Suppressor macrophage treated with lipopolysaccharide for 4 hours (primary cell): ENCODE measurements at places on chromosomes 2 and 18.

- no peak for DNase-seq
These were observed 281.4 kb upstream of the KCNH7 start for GRCh38 chr2:163119966-163120365.

DNA sequence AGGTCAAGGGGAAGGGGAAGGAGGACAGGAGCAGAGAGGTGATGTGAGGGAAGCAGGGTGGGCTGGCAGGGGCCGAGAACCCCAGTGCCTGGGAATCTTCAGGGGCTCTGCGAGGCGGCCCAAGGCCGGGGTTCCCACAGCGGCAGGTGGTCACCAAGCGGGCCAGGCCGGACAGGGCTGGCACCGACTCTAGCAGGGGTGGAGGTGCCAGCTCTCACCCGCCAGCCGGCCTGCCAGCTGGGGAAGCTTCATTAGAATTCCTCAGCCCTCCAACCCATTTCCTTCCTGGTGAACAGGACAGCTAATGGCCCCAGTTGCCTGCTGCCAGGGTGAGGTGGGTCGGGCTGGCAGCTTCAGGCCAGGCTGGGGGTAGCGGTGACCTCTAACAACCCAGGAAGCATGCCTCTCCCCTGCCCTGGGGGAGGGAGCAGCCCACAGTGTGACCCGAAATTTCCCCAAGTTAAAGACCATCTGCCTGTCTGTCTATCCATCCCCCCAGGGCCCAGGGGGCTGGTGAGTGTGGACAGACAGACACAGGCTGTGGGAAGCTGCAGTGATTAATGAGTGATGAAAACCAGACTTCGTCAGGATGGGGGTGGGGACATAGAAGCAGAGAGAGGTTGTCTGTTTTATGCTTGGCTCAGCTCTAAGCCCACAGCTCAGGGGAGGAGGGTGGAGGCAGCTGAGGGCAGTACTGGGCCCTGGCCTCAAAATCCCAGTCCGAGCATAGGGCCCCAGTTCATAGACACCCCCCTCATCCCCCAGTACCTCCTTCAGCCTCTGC lies 144.1 kb downstream of the ZFP36L2 start:
- peak; percentile 57 for DNase-seq

DNA sequence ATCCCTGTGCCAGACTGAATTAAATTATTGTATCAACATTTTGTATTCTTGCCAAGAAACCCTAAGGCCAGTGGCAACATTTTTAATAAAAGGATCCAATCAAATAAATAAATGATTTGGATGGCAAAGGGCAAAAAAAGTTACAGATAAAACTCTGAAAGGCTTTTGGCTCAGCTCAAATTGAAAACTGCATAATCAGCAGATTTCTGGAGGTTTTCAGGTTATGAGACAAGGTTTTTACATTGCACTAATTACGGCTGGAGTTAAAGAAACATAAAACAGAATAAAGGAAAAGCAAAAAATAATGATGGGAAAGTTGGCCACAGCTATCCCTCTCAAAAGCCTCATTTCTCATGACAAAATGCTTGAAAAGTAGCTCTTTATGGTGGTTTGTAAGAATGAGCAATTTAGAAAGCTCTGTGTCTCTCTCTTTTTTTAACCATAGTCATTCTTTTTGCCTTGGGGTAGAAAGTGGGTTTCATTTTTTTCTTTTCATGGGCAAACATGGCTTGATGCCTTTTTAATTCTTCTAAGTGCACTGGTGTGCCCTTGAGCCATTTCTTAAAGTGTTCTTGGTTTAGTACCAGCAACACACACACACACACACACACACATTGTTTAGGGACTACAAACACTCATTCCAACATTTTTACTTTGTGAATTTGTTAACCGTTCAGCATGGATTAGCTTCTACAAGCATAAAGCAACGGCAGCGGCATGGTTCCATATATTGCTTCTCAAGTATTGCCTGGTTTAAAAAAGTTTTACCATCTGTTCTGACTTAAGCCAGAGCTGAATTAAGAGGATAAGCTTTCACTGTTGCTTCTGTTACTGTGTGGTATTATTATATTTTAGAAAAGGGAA lies 747.1 kb upstream of the FSHR start:
- DNase-seq, result no peak

DNA sequence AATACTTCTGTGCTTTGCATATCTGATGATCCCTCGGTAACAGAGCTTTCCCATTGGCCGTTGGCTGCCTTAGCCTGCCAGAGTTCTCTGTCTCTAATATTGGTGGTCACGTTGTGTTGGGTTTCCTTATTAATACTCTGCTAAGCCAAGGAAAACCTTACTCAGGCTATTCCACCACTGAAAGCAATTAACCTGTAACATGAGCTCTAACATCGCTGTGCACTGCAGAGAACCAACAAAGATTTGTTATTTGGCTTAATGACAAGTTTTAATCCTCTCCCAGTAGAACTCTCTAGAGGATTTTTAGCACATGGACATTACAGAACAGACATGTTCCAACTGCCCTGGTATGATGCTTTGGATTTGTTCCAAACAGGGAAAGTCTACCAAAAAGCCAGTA lies 825.9 kb upstream of the POU3F3 start:
- DNase-seq, result no peak

DNA sequence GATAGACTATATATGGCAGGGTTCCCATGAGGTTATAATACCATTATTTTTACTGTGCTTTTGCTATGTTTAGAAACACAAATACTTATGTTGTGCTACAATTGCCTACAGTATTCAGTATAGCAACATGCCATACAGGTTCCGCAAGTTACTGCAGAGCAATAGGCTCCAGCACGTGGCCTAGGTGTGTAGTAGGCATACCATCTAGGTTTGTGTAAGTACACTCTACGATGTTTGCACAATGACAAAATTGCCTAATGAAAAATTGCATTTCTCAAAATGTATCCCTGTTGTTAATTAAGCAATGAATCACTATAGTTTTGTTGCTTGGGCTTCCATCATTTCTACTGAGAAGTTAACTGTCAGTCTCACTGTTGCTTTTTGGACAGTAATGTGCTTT lies 9.8 kb downstream of the CD302 start:
- peak; percentile 12 for DNase-seq

DNA sequence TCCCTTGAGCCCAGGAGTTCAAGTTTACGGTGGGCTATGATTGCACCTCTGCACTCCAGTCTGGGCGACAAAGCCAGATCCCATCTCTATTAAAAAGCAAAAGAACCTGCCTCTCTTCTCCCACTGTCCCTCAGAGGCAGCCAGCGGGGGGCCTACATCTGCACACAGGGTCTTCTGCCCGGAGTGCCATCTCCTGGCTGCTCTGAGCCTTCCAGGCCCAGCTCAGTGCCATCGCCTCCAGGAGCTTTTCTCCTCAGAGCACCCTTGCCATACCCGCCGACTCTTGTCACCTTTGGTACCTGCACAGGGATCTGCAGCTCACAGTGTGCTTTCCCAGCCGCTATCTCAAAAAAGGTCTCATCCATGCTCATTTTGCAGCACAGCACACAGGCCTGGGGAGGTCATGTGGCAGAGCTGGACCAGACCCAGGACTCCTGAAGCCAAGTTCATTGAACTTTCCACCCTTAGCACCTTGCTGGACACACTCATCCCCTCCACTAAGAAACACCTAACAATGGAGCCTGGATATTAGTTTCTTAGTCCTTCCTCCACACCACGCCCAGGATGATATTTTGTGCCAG lies 186.3 kb downstream of the HAUS1 start:
- no peak for DNase-seq

DNA sequence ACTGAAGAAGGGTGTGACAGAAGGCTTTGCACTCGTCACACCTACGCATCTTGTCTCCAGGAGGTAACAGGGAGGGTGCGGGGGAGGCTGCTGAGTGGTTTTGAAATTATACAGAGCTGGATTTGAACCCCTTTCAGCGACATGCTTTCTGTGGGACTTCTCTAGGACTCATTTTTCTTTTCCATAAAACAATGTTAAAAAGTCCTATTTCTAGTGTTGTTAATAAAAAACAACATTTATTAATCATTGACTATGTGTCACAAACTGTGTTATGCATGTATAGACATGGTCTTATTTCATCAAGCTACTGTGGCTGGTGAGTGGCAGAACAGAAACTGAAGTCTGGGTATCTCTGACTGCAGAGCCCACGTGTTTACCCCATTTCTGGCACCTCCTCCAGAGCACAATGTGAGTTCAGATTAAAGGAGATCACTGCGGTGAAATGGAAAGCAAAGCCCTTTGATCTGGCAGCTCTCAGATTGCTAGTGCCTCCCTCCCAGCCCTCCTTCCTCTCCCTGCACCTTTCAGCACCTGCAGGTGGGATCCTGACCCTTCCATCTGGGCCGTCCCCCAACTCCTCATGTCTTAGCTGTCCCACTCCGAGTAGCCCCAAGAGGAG lies 315.5 kb upstream of the MYT1L start:
- no peak for DNase-seq
